Suppressor macrophage (primary cell): ENCODE measurements at places on chromosomes 1 and 21.
A peak's percentile ranks its signal among the peaks of the same experiment; 100 is the strongest.

DNA sequence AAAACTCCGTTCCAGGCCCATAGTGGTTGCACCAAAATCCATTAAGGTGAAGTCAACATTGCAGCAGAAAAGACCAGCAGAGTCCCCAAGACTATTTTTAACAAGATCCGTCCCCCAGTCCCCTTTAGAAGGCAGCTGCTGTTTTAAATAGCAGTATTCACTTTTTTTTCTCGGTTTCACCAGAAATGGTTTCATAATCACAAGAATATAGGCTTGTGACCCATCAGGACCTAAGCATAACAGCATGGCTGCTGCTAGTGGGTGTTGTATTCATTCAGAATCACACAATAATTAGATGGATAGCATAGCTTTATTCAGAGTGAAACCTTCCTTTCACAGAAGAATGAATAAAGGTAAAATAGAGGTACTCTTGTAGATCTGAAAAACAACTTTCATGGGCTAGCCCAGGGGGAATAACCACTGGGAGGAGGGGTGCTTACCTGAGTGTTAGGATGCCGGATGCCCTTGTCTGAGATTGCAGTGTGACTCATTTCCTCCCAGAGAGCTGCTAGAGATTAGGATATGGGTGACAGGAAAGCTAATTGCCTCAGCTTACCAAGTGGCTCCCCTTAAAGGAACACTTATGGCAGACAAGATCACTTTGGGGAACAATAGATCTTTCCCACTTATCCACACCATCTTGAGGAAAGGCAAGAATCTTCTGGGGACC, 35.0 kb downstream of the ACKR1 start:
- DNase-seq, result no peak

DNA sequence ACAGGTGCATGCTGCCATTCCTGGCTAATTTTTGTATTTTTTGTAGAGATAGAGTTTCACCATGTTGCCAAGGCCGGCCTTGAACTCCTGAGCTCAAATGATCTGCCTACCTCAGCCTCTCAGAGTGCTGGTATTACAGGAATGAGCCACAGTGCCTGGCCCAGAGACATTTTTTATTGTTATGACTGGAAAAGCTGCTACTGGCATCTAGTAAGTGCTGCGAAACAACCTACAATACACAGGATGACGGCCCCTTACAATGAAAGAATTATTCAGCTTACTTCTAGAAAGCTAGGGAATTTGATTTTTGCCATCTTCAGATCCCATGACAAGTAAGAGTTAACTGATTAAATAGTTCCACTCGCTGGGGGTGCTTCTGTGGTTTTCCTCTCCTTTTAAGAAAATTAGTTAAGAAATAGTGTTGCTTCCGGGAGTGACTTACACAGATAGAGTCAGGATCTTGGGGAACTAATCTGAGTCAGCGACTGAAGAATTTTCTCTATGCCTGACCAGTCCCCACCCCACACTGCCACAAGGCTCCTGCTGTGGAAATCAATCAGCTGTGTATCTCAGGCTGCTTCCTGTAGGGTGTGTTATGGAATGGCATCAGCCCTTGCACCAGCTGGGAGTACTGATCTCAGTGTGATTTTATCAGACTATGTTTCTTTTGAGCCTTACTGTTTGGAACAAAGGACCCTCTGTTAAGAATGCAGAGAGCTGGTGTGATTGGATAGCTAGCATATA, 93.0 kb upstream of the BMP8A start:
- peak; percentile 88 for DNase-seq

DNA sequence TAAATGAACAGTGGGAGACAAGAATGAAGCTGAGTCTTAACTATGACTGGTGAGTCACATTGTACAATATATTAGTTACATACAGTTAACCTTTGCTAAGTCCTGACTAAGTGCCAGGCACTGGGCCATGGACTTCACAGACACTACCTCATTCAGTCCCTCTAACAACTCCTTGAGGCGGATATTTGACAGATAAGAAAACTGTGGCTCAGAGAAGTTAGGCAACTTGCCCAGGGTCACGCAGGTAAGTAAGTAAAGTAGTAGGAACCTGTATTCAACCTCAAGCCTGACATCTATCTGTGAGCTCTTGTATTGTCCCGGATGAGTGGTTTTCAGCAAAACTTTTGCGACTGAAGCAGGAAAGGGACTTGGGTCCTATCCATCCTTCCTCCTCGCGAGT, 62.1 kb downstream of the GNG12 start:
- no peak for DNase-seq

DNA sequence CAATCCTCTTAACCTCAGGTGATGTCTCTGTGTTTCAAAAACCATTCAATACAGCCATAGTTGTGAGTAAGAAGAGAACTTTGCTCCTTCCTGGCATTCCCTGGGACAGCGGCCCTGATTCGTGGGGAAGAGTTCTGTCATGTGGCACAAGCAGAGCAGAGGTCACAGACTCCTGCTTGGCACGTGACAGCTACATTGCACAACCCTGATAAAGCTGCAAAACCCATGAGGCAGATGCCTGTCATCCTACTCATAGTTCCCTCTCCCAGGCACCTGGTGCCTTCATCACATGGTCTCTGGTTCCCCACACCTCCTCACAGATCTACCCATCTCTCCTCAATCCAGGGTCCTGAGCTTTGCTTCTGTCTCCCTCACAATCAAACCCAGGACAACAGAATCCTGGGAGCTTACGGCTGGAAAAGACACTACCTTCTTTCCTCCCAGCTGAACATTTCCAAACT, 70.8 kb downstream of the PLPP3 start:
- DNase-seq, result peak; percentile 67

- DNase-seq, result no peak
Observed at GRCh38 chr1:243390162-243390791, 134.4 kb downstream of the SDCCAG8 start.

DNA sequence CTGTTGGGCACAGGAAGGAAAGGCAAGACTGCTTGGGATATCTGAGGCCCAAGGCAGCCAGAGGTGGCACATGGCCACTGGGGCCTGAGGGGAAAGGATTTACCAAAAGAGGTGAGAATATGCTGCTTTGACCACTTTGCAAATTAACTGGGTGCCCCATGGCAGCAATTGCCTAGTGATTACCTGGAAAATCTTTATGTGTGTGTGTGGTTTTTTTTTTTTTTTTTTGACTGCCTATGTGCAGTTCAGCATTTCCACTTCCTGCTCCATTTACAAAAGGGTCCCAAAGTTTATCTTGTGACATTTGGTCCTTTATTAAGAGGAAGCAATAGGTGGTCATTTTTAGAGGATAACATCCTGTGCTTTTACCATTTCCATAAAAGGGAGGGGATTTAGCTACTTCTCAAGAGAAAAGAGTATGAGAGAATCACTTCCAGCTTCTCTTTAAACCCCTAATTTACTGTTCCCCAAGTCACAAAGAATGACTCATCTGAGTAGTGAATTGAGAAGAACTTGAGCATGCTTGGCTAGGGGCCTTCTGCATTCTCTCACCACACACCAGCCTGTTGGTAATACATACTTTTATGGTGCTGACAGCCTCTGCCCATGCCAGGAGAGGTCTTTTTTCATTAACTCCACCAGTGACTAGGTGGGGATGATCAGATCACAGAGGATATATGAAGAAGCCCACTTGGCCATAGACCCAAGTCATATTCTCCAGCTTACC, 52.1 kb downstream of the SYDE2 start:
- DNase-seq, result peak; percentile 8

GRCh38 chr1:207645635-207646081, 725 bp downstream of the CR1L start:
- no peak for DNase-seq

DNA sequence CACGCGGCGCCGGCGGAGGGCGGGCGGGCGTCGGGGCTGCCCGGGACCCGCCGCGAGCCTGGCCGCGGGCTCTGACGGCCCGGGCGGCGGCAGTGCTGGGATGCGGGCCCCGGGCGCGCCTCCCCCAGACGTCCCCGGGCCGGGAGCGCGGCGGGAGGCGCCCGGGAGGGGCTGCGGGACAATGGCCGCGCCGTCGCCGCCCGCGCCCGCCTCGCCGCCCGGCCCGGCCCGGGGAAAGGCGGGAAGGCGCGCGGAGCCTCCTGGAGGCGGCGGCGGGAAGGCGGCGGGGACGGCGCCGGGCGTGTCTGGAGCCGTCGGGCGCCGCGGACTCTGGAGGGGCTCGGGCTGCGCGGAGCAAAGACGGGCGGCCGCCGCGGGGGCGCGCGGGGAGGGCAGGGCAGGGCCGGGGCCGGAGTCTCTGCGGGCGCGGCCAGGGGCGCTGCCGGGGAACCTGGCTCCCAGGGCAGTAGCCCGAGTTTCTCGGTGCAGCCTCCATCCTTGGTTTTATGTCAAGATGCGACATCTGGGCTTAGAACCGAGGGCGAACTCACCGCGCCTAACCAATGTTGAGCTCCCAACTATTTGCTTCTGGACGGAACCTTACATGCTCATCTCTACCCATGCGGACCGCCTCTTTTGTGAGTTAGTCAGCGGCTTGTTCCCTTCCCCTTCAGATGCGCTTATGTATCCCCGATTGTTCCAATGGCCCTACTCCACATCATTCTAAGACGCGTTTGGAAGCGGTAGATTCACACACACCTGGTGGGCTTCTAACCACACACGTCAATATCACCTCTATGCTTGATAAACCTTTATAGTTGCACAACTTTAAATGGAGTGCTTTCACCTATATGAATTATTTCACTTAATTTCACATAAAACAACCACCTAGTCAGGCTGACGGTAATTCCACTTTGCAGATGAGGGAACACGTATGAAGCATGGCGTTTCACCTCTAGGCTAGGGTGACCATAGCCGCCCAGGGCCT, 651 bp downstream of the ZBTB8A start:
- DNase-seq, result peak; percentile 27

DNA sequence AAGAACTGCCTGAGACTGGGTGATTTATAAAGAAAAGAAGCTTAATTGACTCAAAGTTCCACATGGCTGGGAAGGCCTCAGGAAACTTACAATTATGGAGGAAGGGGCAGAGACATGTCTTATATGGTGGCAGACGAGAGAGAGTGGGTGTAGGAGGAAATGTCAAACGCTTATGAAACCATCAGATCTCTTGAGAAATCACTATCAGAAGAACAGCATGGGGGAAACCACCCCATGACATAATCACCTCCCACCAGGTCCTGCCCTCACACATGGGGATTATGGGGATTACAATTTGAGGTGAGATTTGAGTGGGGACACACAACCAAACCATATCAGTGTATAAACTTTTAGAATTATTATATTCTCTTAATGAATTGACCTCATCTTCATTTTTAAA, 335.9 kb upstream of the DPYD start:
- peak; percentile 18 for DNase-seq

GRCh38 chr1:156894711-156895454, 1.4 kb downstream of the PEAR1 start:
- no peak for DNase-seq

DNA sequence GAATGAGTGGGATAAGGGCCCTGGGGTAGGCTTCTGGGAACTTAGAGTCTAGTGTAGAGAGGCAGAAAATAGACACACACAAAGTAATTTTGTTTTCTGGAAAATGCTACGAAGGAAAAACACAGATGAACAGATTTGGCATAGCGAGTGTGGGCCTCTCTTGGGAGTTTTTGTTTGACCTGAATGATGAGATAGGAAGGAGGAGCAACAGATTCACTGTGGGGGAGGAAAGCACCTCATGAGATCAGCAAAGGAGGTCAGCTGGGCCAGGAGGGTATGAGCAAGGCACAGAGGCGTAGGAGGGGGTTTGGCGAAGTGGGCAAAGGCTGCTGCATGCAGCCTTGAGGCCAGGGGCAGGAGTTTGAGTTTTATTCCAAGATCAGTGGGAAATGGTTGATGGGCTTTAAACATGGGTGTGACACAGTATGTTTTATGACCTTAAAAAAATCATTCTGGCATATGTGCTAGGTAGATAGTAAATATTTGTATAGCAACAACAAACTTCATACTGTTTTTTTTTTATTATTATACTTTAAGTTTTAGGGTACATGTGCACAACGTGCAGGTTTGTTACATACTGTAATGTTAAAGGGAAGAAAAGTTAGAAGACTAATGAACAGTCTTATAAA, 57.9 kb downstream of the FGGY start:
- DNase-seq, result peak; percentile 22

DNA sequence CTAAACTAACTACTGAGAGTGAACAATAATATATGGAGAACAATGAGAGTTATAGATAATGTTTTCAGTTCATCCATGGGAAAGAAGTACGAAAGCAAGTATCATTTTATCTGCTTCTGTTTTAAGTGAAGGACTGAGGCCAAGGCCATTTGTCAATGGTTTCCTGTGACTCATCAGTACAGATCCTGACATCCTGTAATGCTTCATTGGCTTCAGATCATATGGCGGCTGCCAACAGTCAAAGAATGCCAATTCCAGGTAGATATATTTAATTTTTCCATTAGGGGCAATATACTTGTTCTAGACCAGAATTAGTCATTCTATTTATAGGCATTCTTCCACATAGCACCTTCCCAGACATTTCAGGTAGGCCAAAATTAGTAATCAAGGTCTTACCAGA, 97.3 kb downstream of the USH2A start:
- DNase-seq, result no peak

DNA sequence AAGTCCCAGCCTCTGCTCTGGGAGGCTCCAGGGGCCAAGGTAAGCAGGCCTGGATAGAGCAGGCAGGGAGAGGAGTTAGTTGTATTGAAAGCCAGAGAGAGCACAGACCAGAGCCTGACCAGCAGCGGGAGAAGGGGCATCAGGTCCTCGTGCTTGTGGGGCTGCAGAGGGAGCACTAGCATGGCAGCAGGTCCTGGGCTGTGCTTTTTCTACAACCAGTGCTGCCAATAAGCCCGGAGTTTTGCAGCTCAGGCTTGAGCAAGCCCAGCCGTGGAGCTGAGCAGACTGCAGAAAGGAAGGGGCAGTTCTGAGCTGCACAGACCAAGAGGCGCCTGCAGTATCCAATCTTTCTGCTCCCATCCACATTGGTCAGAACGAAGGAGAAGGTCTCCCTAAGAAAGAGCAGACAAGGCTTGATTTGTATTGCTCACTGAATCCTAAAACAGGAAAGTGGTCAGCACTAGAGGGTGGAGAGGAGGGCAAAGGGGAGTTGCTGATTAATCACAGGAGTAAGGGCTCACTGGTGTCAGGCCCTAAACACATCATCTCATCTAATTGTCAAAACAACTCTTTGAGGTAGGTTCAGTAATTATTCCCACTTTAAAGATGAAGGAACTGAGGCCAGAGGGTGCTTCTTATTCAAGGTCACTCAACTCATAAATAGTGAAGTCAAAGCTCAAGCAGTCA, 2.7 kb downstream of the DENND2D start:
- peak; percentile 79 for DNase-seq

- no peak for DNase-seq
Observed at GRCh38 chr1:211571998-211572397, 7.0 kb downstream of the SLC30A1 start.

DNA sequence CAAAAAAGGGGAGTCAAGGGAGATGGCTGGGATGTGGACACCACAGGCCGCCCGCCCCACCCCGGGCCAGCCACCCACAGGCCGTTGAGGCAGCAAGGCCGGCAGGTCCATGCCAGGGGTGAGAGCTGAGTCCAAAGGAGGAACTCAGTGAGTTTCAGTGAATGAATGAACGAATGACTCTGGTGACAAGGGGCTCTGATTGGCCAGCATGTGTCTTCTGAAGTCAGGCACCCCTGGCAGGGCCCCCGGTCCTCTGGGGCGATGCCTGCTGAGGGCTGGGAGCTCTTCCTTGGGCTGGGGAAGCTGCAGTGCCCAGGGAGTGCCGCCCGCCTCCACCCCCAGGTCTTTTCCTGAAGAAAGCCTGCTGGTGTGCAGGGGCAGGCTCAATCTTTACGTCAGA, 236.1 kb upstream of the VAMP3 start:
- DNase-seq, result no peak

GRCh38 chr1:214570442-214570841, 19.0 kb upstream of the PTPN14 start:
- no peak for DNase-seq
